ENCODE measurements at places on chromosomes 1 and 21.

DNA sequence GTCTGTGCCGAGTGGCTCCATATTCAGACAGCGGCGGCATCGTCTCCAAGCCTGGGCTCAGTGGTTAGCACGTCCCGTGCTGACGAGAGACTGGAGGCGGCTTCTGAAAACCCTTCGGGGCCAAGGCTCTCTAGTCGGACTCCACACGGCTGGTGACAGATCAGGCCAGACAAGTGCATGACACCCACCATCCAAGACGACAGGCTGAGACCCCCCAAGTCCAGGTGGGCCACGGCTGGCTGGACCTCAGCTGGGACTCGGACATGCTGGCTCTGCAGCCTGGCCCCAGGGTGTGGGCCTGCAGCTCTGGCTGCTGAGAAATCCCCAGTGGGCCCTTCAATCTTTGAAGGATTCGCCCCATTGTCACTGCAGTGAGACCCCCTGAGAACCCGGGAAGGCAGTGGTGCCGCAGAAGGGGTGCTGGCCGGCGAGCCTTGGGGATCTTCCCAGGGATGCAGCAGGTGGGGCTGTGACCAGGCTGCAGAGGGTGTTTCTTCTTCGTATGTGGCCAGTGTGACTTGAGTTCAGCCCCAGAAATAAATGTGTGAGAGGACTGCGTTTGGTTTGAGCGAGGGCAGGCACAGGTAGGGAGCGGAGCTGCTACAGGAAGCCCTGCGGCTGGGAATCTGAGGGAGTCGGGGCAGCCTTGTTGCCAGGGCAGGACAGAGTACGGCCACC lies 15.9 kb upstream of the SLC19A1 start:
- peaks cover 4% of the 10 kb centered on the region for H3K4me1 ChIP-seq
- no peak for DNase-seq
- H3K4me3 ChIP-seq, result no peak overlapping the region
- H3K36me3 ChIP-seq, result no peaks in the 10 kb centered on the region

- no peak for DNase-seq
- H3K27ac ChIP-seq, result no peak overlapping the region
- H3K4me1 ChIP-seq, result peaks cover 3% of the 10 kb centered on the region
Measured at GRCh38 chr1:99751877-99752504, 14.4 kb downstream of the FRRS1 start.

GRCh38 chr1:39386997-39387396 lies 104.4 kb upstream of the BMP8A start:
- no peak for DNase-seq
- H3K27me3 ChIP-seq, result no peaks in the 10 kb centered on the region
- no peak overlapping the region for H3K4me3 ChIP-seq
- no peak overlapping the region for H3K27ac ChIP-seq
- peaks cover 68% of the 10 kb centered on the region for H3K36me3 ChIP-seq
- H3K4me1 ChIP-seq, result no peaks in the 10 kb centered on the region

DNA sequence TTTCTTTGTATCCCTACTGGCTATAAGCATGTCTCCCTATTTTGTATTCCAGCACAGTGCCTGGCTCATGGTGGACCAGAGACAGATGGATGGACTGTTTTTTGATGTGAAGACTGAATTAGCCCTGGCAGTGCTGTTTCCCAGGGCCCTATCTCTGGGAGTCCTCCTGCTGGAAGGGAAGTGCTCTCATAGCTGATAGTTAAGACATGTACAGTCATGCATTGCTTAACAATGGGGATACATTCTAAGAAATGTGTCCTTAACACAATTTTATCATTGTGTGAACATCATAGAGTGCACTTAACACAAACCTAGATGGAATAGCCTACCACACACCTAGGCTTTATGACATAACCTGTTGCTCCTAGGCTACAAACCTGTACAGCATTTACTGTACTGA lies 21.1 kb downstream of the TLCD4 start:
- H3K27me3 ChIP-seq, result no peaks in the 10 kb centered on the region
- no peak overlapping the region for H3K4me3 ChIP-seq
- no peak for DNase-seq
- H3K4me1 ChIP-seq, result no peaks in the 10 kb centered on the region
- no peaks in the 10 kb centered on the region for H3K36me3 ChIP-seq

DNA sequence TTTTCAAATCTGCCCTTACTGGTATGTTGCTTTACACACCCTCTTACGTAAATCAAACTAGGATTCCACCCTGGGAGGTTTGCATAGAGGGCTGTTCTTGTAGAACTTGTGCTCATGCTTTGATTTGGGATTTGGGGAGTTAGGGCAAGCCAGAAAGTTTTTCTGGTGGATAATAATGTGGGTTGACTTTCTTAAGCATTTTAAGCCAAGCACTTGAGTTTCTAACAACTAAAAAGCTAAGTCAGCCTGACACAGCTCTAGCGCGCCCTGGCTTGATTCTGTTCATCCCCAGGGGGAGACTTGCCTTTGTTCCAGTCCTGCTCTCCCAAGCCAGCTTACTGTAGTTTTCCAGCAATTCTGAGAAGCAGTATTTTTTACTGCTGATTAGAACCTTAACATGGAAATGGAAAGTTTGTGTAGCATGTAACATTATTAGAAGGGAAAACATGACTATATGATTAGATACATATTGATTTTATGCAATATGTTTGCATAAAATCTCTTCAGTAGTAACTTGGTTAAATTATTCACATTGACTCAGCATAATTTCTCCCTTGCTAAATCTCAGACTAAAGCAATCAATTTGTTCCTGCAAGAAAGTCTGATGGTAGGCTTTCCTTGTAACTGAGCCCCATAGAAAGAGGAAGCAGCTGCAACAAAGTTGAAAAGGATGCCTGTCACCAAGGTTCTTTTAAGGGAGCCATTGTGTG lies 11.0 kb upstream of the PGD start:
- no peaks in the 10 kb centered on the region for H3K4me1 ChIP-seq
- H3K27me3 ChIP-seq, result no peaks in the 10 kb centered on the region
- H3K36me3 ChIP-seq, result no peaks in the 10 kb centered on the region

DNA sequence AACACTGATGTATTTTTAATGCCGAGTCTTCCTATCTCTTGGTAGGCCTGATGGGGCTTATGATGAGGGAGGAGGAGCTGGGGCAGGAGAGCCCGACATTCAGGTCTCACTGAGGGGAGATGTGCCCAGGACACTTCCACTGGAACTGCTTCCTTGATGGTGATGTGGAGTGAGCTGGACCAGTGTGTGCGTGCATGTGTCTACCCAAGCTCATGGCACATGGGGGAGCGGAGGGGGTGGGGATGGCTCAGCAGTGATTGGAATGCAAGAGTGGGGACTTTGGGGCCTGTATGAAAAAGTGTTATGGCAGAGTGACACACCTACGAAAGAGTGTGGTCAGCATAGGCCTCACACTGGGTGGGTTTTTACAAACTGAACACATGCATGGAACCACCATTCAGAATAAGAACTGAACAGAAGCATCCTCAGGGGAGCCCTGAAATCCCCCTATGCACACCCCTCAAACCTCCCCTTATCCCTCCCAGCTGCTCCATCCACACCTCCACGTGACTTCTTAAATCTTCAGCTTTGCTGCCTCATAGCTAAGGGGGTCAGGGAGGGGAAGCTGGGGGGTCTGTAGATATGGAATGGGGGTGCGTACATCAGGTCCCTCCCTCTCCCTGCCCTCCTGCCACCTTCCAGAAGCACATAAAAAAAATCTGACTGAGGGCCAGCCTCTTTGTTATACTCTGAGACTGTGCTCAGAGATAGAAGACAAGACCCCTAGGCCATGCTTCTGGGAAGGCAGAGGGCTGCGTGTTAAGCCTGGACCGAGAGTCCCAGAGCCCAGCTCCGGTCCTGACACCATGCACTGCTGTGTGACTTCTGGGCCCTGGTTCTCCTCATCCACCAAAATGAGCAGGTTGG lies 11.6 kb downstream of the IL6R start:
- DNase-seq, result no peak
- peaks cover 4% of the 10 kb centered on the region for H3K36me3 ChIP-seq
- H3K27ac ChIP-seq, result peak overlapping the region; percentile 43
- no peak overlapping the region for H3K4me3 ChIP-seq
- H3K4me1 ChIP-seq, result peaks cover 62% of the 10 kb centered on the region
- no peaks in the 10 kb centered on the region for H3K27me3 ChIP-seq

- DNase-seq, result no peak
- H3K36me3 ChIP-seq, result no peaks in the 10 kb centered on the region
- no peak overlapping the region for H3K4me3 ChIP-seq
- peaks cover 30% of the 10 kb centered on the region for H3K4me1 ChIP-seq
- no peaks in the 10 kb centered on the region for H3K27me3 ChIP-seq
Measured at GRCh38 chr1:41902159-41902577, 16.6 kb downstream of the HIVEP3 start.

All from effector memory CD4-positive, alpha-beta T cell (primary cell).